Lower leg skin (tissue), 4 donors: ENCODE measurements at places on chromosomes 16 and 17. TPM values are rescaled to one million over a fixed set of nuclear protein-coding genes. Genes with fewer than 3 reads are reported as not detected.

RHBDL3 gene
- 0.55 TPM for total RNA-seq

GRCh38 chr17:77323413-77324171 lies 182.8 kb downstream of the SEC14L1 start:
- peak; percentile 91 for DNase-seq

- DNase-seq = no peak
These were observed 209.3 kb downstream of the MSI2 start for GRCh38 chr17:57465610-57466009.

DNA sequence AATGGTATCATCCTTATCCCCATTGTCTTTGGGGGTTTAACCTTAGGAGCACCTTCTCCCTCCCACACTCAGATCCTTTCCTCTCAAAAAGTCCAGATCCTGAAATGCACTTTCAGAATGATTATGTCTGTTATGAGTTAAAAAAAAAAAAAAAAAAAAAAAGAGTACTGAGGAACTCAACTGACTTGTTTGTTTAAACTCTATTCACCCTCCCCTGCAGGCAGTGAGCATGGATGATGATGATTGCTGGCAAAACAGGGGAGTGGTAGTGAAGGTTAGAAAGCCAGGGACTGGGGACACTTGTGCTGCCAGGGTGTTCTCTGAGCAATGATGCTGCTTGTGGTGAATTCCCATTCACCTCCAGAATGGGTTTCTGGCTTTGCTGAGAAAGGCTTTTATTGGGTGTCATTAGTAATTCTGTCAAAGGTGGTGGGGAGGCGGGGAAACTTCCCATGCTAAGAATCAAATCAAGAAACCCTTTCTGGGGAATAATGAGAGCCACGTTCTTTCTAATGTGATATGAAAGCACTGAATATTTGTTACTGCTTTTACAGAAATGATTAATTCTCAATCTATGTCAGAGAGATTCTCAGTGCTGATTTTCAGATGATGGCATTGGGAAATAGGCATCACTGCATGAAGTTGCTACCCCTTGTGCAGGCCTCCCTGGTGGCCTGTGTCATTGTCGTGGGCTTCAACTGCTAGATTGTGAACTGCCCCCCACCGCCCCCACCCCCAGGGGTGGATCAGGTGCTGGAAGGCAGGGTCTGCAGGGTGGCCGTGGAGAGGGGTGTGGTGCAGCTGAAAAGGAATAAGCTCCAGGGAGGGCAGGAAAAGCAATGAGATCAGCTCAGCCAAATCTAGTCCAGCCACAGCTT lies 14.1 kb downstream of the CCL4 start:
- DNase-seq = peak; percentile 43

KRTAP4-9 gene
- total RNA-seq = not detected

DNA sequence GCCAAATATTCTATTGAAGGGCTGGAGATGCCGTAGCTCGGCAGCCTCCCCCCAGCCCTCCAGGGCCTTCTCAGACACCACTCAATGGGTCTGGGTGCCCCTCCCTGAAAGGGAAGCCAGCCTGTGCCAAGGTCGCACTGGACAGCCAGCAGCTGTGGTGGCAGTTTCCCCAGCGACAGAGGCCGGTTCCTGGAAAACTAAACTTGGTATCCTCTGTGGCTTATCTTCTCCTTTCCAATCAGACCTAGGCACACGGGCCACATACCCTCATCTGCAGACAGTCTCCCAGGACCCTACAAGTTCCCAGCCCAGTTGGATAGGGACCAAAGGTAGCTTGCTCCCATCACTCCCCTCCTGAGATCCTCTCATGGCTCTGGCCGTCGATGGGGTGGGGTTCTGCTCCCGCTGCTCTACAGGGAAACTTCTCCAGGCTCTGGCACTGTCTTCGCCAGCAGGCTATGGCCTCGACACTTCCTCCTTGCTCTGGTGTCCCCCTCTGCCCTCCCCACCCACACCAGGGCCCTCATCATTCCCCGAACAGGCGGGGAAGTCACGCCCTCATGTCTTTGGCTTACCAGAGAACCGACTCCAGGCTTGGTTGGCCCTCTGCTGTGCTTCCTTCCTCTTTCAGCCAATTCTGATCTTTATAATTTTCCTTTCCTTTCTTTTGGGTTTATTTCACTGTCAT lies 18.3 kb upstream of the IL21R start:
- peak; percentile 87 for DNase-seq
